ENCODE measurements at places on chromosomes 6 and 20.

DNA sequence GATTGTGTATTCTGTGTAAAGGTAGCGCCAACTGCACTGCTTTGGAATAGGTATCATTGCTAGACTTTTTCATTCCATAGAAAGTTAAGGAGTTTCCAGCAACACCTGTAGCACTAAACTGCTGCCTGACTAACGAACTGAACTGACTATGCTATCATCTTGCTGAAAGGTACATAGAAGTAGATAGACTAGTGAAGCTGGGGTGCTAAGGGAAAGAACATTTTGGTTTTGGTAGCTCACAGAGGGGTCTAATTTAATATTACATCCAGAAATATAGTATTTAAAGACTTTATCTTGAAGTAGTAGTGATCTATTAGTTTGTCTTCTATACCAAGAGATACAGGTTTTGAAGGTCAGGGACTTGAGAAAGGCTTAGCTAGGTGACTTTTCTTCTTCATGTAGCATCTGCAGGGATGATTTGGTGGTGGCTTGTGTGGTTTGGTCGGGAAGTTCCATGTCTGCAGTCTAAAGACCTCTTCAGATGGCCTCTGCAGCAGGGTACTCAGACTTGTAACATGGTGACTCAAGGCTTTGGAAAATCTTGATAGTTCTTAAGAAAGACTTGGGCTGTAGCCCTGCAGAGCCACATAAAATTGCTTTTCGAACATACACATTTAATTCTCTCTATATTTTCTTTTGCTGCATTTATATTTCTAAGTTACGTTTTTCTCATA lies 10.2 kb downstream of the SENP6 start:
- DNase-seq, result no peak

DNA sequence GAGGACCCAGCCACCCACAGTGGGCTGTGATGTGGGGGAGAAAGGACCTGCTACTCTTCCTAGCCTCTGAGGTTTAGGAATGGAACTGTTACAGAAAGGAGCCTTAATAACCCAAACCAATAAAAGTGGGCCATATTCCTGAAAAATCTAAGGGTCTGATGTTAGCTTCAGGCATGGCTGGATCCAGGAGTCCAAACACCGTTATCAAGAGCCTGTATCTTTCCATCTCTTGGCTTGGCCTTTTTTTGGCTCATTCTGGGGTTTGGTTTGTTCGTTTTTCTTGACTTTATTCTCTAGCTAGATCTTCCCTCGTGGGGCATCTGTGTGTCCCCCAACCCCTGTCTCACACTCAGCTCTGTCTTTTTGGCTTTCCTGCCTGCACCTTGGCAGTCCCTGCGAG lies 38.7 kb downstream of the CDH4 start:
- DNase-seq, result no peak

DNA sequence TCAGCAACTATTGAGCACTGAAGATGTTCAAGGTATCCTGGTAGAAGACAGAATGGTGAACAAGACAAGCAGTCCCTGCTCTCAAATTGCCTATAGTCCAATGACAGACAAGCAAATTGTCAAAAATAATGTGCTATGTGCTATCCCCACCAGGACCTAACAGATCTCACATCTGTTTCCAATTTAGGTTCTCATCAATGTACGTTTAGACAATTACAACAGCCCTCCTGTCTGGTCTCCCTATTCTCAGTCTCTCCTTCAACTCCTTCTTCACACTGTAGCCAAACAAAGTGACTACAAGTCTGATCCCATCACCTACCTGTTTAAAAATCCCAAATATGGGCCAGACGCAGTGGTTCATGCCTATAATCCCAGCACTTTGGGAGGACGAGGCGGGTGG lies 7.5 kb downstream of the TAPBP start:
- DNase-seq, result no peak

- DNase-seq, result no peak
Observed at GRCh38 chr6:132751306-132751705, 6.4 kb downstream of the VNN2 start.

DNA sequence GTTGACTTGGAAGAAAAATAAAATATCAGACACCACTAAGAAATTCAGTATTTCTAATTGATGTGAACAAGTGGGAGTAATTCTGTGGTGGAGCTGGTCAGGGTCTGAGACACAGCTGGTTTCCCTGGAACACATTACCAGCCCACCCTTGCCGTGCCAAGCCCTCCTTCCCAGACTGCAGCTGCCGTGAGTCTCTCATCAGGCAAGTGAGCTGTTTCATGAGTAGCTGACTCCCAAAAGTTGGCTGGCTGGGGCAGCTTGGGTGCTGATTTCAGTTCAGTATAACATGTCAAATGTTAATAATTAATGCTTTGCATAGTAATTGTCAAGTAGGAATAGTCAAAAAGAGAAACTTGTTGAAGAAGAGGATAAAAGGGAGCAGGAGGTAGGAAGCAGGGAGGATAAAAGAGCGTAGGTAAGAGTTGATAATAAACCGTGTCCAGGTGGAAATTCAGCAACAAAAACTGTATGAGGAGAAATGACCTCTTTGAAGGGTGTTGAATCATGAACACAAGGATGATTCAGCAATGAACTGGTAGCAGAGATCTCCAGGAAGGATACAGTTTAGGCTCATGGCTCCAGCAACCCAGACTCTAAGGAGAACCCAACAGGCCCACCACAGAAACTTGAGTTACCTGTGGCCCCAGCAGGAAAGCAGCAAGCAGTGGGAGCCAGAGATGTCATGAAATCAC lies 110.9 kb upstream of the SSTR4 start:
- no peak for DNase-seq

DNA sequence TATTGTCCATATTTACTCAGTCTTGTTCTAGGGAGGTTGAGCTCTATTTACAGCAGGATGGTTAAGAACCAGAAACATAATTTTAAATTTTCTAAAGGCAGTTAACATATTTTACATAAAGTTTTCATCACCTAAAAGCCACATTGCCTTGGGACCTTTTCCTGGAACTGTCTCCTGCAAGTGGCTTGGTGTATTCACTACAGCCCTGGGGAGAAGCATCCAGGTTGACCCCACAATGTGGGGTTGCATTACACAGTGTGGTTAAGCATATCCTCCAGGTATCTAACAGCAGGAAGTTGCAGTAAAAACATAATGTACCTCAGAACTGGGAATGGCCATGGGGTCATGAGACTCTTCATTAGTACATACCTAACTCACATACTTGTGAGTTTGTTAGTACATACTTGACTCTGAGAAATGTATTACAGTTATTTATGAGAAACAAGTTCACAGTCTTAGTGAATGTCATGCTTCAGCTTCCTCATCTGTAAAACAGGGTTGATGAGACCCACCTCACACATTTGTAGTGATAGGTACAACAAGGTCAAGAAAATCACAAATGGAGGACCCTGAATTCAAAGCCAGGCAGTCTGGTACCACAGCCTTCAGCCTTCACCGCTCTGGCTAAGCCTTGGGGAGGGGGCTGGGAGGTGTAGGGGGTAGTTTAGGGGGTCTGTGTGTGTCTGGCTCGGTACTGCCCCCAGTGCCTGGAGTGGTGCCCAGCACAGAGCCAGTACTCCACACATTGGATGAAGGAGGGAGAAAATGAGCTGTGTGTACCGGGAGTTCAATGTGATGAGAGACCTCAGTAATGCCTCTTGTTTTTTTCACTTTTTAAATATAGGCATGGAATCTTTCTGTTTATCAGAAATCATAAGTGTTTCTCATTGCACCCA lies 52.9 kb downstream of the KAT14 start:
- DNase-seq, result no peak
